ENCODE measurements at places on chromosomes 2 and 18. TPM values are rescaled to one million over a fixed set of nuclear protein-coding genes. Genes with fewer than 3 reads are reported as not detected.

UGT1A5 gene
- not detected for total RNA-seq

PLB1 gene
- 4.4 TPM for total RNA-seq

AFF3 gene
- total RNA-seq: 153 TPM

GPR155 gene
- total RNA-seq: 11.6 TPM

ANKAR gene
- total RNA-seq: 45.1 TPM

ABCG5 gene
- not detected for total RNA-seq

SCTR gene
- not detected for total RNA-seq

MYCN gene
- total RNA-seq: 75.1 TPM

CHRNG gene
- not detected for total RNA-seq

CPLX4 gene
- total RNA-seq: not detected

EPB41L3 gene
- 85.8 TPM for total RNA-seq

TBC1D8 gene
- total RNA-seq: 12.5 TPM

GCG gene
- not detected for total RNA-seq

ANKRD53 gene
- total RNA-seq: 1.9 TPM

TMEM185B gene
- 20.0 TPM for total RNA-seq

C18orf32 gene
- 41.6 TPM for total RNA-seq

SKA1 gene
- total RNA-seq: 1.9 TPM

NOSTRIN gene
- total RNA-seq: 7.2 TPM

SERPINB10 gene
- not detected for total RNA-seq

NEB gene
- 2.5 TPM for total RNA-seq

EFEMP1 gene
- 0.94 TPM for total RNA-seq

KCNIP3 gene
- 15.3 TPM for total RNA-seq

LRP1B gene
- 117 TPM for total RNA-seq

PPP1R1C gene
- 0.94 TPM for total RNA-seq

TRIM54 gene
- not detected for total RNA-seq

HOXD9 gene
- total RNA-seq: not detected

CYRIA gene
- 199 TPM for total RNA-seq

NOTO gene
- not detected for total RNA-seq
